ENCODE measurements at places on chromosomes 2 and 18.

- DNase-seq: no peak
These were observed 2.0 kb downstream of the GMCL1 start for GRCh38 chr2:69831354-69831905.

- no peak for DNase-seq
These were observed 258.0 kb downstream of the CPS1 start for GRCh38 chr2:210814251-210815025.

DNA sequence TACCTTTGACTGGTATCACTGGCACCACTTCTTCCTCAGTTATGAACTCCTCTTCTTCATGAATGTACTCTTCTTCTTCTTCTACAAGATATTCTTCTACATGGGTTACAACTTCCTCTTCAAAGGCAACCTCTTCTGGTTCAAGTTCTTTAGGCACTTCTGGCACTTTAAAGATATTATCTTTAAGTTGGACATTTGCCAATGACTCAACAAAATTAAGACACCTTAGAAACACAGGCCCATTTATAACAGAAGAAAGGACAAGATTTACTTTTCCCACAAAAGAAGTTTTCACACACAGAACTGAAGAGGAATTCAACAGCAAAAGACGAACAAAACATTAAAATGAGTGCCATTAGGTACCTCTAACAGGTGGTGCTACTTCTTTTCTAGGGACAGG is 127.3 kb downstream of the TTN start:
- DNase-seq: no peak

DNA sequence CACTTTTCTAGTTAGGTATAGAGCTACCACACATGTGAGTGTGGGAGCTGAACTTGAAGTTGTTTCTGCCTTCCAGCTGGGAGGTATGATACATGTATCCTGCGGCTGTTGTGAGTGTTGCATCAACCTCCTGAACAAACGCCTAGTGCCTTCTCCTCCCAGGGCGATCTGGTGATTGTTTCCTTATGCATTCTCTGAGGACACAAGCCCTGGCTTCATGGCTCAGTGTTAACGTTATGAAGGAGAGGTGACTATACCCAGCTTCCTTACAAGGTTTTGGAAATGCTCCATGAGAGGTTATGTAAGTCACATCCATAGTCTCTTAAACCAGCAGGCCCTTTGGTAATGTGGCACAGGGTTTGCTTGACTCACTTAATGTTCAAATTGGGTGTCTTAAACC is 64.9 kb downstream of the SPRED2 start:
- DNase-seq: no peak

DNA sequence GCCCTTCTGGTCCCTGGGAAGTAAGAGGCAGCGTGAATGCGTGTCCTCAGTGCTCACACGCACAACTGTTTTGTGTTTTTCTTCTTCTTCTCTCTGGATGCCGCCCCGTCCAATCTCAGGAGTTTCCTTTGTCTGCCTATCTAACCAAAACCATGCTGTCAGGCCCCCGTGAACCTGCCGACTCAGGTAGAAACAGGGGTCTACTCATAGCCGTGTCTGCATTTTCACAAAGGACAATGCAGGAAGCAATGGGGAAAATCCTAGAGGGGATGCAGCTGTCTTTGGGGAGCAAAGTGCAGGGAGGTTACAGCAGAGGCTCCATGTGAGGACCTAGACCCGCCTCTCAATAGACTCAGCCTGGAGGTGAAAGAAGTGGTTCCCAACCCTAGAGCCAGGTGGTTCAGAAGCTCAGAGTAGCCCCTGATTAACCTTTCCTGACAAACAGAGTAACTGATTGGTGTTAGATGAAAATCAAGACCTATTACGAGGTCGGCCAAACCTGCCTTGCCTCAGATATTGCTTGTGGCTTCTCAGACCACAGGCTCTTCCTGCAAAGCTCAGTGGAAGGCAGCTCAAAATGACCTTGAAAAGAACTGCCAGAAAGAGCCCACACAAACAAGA is 49.3 kb downstream of the CD226 start:
- DNase-seq: no peak

GRCh38 chr2:171986778-171987177 is 13.0 kb upstream of the METAP1D start:
- no peak for DNase-seq

DNA sequence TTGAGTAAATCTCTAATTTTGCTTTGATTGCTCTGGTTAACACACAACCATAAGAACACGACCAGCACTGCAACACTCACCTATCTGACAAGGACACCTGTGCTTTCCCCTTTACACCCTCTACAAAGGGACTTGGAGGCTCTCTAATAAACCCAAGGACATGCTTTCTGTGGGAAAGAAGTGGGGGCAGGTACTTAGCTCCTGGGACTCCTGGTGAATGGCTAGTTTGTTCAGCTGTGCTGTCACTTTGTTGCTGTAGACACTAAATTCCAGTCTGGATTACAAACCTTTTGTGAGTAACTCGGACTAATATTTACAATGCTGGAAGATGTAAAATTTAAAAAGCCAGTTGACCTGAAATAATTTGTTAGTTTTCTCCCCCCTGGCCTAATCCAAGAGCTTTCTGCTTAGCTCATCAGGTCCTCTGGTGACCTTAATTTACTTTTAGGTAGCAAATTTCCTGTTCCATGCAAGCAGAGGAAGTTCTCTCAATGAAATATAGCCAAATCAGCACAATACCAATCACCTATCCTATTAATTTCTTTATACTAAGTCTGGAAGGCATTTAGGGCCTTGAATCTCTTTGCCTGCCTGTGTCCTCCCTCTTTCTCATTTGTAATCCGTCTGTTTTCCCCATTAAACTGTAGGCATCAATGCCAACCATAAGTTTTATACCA is 67.5 kb downstream of the PLCL1 start:
- DNase-seq: no peak

DNA sequence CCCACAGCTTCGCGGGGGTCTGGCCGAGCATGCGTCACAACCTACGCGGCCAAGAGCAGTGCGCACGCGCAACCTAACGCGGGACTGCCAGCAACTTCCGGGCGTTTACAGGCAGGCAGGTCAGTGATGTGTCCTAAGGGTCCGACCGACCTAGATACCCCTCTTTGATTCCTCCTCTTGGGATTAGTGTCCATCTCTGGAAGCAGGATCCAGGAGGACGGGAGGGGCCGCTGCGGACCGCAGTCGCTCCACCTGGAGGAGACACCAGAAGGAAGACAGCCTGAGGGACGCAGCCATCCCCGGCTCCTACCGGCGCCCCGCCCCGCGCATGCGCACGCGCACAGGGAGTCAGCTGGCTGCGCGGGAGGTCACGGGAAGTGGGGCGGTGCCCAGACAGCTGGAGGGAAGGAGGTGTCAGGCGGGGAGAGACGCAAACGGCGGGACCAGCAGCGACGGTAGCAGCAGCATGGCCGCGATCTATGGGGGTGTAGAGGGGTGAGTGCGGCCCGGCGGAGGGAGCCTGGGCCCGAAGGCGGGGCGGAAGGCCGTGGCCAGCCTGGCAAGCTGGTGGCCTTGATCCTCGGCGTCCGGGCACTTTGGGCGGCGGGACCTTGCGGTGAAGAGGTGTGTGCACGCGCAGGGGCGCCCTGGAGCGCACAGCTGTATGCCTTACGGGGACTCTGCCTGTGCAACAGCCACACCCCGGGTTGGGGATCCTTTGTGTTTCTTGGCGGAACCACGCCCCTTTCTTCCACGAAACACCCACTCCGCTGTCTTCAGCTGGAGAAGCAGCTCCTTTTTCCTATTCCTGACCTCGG is at the start of gene NAGK:
Gene NAGK, plus strand, starts transcription at position 431 of the 818 bp plus-strand sequence. Its CDS starts 36 bp downstream, at position 467.
- DNase-seq: peak; percentile 98

DNA sequence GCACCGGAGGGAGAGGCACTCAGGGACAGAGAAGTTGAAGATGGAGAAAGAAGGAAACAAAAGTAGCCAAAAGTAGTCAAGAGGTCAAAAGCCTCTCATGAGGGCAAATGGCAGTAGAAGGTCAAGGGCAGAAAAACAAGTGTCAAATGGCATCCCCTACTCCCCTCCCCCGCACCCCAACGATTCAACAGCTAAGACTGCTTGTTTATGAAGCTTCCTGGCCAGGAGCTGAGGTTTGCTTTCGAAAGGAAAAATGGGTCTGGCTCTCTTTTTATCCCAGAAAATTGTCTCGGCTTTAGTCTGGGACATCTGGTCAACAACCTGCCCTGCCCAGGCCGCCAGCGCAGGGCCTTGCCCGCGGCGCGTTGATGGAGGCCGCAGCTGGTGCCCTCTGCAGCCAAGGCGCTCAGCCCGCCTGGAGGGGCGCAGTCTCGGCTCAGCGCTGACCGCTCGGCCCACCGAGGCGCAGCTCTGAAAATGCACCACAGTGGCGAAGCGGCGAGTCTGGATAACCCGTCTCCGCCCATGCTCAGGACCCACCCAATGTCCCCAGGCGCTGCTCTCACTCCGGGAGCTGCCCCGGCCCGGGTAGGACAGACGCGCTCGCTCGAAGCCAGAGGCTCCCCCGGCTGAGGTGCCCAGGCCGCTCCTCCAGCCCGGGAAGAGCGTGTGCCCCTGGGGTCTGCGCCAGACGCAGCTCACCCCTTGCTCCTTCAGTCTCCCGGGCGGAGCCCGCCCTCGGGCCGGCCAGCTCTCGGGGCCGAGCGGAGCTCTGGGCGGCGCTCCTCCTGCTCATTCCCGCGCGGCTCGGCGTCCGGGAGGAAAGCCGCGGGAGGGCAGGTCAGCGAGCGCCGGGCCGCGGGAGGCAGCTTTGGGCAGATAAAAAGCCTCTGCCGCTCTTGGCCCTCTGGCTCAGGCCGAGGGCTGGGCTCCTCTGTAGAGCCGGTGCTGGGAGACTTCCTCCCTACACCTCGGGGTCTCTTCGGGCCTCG is 1.8 kb upstream of the TBR1 start:
- DNase-seq: no peak
